ENCODE measurements at places on chromosomes 6 and 20.

- DNase-seq: no peak
These were observed 48.9 kb downstream of the KLHL31 start for GRCh38 chr6:53616450-53617357.

DNA sequence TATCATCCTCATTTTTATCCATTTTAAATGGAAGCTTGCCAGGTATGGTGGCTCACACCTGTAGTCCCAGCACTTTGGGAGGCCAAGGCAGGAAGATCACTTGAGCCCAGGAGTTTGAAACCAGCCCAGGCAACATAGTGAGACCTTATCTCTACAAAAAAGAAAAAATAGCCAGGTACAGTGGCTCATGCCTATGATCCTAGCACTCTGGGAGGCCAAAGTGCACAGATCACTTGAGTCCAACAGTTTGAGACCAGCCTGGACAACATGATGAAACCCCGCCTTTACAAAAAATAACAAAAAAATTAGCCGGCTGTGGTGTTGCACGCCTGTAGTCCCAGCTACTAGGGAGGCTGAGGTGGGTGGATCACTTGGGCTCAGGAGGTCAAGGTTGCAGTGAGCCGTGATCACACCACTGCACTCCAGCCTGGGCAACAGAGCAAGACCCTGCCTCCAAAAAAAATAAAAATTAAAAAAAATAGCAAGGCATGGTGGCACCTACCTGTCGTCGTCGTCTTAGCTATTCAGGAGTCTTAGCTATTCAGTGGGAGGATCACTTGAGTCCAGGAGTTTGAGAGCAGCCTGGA lies 89.0 kb downstream of the TCP11 start:
- no peak for DNase-seq

DNA sequence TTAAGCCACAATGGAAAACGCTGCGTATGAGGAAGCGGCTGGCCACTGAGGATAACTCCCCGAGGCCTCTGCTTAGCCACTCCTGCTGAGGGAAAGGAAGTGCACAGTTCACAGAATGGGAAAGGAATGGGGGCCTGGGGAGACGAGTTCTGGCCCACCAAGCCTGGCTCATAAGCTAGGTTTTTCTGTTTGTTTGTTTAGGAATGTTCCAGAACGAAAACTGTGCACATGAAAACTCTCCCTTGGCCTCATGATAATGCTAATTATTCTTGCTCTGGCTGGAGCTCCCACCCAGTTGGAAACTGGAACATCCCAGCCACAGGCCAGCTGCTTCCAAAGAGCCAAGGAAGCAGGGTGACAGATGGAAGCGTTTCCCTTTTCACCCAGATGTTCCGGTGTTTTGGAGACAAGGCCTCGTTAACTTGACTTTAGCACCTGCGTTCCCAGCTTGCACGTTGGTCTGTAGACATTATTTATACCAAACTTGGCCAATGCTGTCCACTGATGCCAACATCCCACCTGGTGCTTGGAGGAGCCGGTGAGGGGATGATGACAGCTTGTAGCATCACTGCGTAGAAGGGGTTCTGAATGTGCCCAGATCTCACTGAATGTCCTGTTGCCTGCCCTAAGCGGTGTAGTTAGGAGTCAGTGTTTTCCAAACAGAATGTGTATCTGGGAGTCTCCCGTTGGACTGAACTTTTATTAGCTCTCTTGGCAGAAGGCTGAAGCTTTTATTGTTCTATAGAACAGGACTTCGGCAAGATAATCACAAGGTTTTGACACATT lies 34.5 kb downstream of the APCDD1L start:
- no peak for DNase-seq

GRCh38 chr20:59988141-59988540 lies 29.9 kb downstream of the CDH26 start:
- no peak for DNase-seq

Data from stimulated activated CD8-positive, alpha-beta memory T cell treated with anti-CD3 and anti-CD28 coated beads, Interleukin-15, amount 100 ng/mL, for 1 hour (primary cell).